T-cell (primary cell): ENCODE measurements at places on chromosomes 3 and 15.

GRCh38 chr3:2727610-2728318 is 382.4 kb downstream of the IL5RA start:
- H3K27ac ChIP-seq = no peak overlapping the region
- H3K4me1 ChIP-seq = no peaks in the 10 kb centered on the region
- H3K36me3 ChIP-seq = no peaks in the 10 kb centered on the region
- DNase-seq = no peak
- no peaks in the 10 kb centered on the region for H3K27me3 ChIP-seq

GRCh38 chr3:23019596-23020300 is 183.4 kb upstream of the UBE2E2 start:
- no peaks in the 10 kb centered on the region for H3K4me1 ChIP-seq
- H3K36me3 ChIP-seq = no peaks in the 10 kb centered on the region
- H3K27me3 ChIP-seq = peaks cover 3% of the 10 kb centered on the region
- DNase-seq = no peak
- H3K27ac ChIP-seq = no peak overlapping the region
- H3K4me3 ChIP-seq = no peak overlapping the region

DNA sequence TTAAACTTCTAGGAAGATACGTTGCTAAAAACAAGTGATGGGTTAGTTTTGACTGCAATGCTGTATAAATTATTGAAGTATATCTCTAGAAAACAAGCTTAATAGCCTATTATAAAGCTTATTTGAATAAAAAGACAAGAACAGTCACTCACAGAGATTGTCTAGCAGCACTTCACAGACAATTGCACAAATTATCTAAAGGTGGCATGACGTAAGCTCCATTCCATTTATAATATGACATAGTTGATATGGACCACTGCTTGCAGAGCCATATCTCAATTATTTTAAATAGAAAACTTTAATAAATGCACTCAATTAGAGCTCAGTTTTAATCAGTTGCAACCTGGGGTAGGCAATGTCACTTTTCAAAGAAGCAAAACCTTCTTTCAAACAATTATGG is 319.9 kb upstream of the GBE1 start:
- H3K27me3 ChIP-seq = no peaks in the 10 kb centered on the region
- no peaks in the 10 kb centered on the region for H3K36me3 ChIP-seq
- no peak overlapping the region for H3K27ac ChIP-seq

GRCh38 chr3:12964711-12965612 is 108.3 kb downstream of the IQSEC1 start:
- peaks cover 86% of the 10 kb centered on the region for H3K4me1 ChIP-seq
- no peak overlapping the region for H3K27ac ChIP-seq
- no peak overlapping the region for H3K4me3 ChIP-seq

DNA sequence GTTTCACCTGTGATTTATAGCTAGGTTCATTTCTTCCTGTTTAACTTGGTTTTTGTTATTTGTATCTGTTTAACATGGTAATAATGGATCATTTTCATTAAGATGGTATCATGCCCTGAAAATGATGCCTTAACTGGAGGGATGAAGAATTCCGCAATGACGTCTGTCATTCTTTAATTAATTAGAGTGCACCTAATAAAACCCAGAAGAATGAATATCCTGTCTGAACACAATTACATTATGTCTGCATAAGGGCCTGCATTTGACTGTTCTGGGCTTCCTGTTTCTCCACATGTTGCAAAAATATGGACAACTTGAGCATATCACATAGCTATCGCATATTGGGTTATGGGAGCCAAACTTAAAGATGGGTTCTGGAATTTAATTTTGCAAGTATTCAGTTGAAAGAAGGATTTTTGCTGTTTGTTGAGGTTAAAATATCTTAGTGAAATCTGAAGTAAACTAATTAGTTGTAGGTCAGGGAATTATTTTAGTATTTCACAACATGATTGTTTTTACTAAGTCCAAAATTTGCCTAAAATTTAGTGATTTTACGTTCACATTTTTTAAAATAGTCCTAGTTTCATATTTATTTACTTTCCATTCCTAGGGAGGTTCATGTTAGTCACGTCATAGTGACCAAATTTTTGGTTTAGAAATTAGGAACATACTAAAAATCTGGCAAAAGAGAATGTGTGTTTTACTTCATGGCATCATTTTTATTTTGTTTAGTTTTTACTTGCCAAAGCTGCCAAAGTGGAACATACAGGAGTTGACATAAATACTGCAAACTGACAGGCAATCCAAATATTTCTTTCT is 321.0 kb upstream of the TGFBR2 start:
- DNase-seq = no peak
- peaks cover 8% of the 10 kb centered on the region for H3K4me1 ChIP-seq
- no peaks in the 10 kb centered on the region for H3K36me3 ChIP-seq
- H3K27me3 ChIP-seq = no peaks in the 10 kb centered on the region
- H3K4me3 ChIP-seq = no peak overlapping the region

- no peaks in the 10 kb centered on the region for H3K36me3 ChIP-seq
- H3K27me3 ChIP-seq = no peaks in the 10 kb centered on the region
- peaks cover 8% of the 10 kb centered on the region for H3K4me1 ChIP-seq
Measured at GRCh38 chr15:60918234-60918959, 310.7 kb downstream of the RORA start.
